Kidney (tissue), 22 donors: ENCODE measurements at places on chromosomes 6 and 20. TPM values are rescaled to one million over a fixed set of nuclear protein-coding genes. Genes with fewer than 3 reads are reported as not detected.

- peak overlapping the region; percentile 100 for H3K27ac ChIP-seq
- DNase-seq: peak; percentile 32
- H3K4me3 ChIP-seq: peak overlapping the region; percentile 97
- no peaks in the 10 kb centered on the region for H3K27me3 ChIP-seq
- H3K36me3 ChIP-seq: no peaks in the 10 kb centered on the region
Observed at GRCh38 chr6:32196682-32197616, 4.5 kb upstream of the GPSM3 start.

GRCh38 chr20:63377256-63377941, 16.2 kb upstream of the CHRNA4 start:
- no peak overlapping the region for H3K4me3 ChIP-seq
- no peaks in the 10 kb centered on the region for H3K36me3 ChIP-seq
- DNase-seq: no peak
- no peaks in the 10 kb centered on the region for H3K4me1 ChIP-seq

DNA sequence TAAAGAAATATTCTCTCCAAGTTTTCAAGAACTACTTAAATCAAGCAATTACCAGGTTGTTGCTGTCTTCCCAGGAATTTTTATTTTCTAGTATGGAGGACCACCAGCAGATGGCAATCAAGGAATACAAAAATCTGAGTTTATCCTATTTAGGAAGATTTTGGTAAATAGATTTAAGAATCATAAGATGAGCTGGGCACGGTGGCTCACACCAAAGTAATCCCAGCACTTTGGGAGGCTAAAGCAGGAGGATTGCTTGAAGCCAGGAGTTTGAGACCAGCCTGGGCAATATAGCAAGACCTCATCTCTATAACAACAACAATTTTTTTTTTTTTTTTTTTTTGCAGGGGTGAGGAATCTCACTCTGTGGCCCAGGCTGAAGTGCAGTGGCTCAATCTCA, 19.3 kb upstream of the SEC63 start:
- H3K4me1 ChIP-seq: no peaks in the 10 kb centered on the region
- no peak overlapping the region for H3K27ac ChIP-seq
- no peaks in the 10 kb centered on the region for H3K27me3 ChIP-seq
- H3K36me3 ChIP-seq: no peaks in the 10 kb centered on the region
- peak; percentile 54 for DNase-seq

DNA sequence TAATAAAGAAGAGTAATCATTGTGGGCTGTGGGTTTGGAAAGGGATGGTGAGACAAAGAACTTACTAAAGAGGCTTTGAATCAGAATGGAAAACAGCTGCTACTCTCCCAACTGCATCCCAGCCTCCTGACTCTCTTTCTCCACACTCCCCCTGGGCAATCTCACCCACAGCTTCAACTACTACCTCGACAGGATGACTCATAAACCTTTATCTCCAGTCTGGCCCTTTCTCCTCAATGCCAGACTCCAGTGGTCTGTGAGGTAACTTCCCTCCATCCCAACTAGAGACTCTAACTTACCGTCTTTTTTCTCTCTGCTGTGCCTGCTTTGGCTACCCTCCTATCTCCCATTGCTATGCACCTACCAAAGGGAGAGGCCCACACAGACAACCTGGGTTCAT, 135.3 kb upstream of the RREB1 start:
- DNase-seq: no peak
- no peaks in the 10 kb centered on the region for H3K27me3 ChIP-seq
- no peak overlapping the region for H3K4me3 ChIP-seq
- H3K4me1 ChIP-seq: no peaks in the 10 kb centered on the region
- H3K27ac ChIP-seq: no peak overlapping the region

DNA sequence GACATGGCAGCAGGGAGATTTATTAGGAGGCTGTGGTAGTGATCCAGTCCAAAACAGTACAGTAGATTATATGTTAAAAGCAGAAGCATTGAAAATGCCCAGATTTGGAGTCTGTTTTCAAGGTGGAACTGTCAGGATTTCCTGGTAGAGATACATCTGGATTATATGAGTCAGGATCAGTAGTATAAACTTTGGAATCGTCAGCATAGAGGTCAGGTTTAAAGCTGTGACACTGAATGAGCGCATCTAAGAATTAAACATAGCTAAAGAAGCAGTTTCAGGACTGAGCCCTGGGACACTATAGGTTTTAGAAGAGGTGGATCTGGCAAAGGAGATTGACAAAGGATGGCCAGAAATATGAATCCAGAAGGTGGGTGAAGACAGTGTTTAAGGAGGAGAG, 60.4 kb downstream of the RNF144B start:
- H3K27ac ChIP-seq: no peak overlapping the region
- no peaks in the 10 kb centered on the region for H3K36me3 ChIP-seq
- H3K27me3 ChIP-seq: no peaks in the 10 kb centered on the region
- no peak overlapping the region for H3K4me3 ChIP-seq

DNA sequence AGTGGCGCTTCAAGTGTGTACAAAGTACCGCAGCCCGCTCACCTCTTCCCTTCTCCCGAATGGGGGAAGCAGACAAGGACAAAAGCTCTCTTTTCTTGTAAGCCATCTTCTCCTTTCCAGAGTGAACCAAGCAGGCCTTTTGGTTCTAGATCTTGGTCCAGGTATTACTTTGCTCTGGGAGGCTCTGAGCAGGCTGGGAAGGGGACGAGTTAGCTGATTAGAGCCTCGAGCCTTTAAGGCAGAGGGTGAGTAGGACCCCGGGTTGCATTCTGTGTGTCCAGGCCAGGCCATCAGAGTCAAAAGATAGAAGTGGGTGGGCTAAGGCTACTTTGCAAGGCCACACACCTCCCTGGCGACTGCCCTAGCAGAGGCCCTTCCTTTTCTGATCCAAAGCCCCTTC, 57.6 kb downstream of the GTF2H5 start:
- H3K27ac ChIP-seq: no peak overlapping the region
- DNase-seq: no peak
- H3K4me1 ChIP-seq: no peaks in the 10 kb centered on the region
- no peak overlapping the region for H3K4me3 ChIP-seq
- no peaks in the 10 kb centered on the region for H3K36me3 ChIP-seq
- no peaks in the 10 kb centered on the region for H3K27me3 ChIP-seq

DNA sequence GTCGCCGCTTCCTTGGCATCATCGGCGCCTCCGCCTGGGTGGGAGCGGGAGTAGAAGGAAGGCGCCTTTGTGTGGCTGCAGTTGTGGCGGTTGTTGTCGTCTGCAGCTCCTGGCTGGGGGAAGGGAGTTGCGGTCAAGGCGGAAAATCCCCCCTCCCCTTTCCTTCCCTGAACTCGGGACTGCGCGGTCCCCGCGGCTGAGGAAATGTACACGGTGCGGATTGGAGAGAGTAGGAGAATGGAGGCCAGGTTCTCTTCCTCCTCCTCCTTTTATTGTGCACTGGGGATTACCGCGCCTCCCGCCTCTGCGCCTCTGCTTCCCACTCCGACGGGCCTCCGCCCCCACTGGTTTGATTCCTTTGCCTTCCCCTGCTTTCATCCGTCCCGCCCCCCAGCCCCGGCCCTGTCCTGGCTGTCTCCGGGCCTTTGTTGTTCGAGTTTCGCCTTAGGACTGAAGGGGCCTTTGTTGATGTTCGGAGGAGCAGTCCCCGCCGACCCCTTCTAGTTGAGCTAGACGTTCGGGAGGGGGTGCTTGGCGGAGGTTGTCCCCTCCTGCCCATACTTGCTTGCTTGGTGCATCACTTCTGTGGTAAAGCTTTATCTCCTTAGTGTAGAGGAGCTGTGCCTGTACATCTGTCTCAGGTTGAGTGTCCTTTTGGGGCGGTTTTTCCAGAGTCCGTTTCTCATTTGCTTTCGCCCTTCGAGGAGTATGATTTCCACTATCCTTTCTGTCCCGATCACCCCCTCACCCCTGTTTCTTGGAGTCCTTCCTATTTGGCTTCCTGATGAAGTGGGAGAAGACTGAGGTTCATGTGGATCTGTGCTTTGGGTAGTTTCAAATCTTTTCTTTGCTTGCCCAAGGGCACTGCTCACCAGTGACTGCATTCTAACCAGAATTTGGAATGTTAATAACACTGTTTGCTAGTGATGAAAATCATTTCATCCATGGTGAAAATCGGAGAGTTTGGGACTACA, 764 bp downstream of the ZNF292 start:
- peak; percentile 88 for DNase-seq
- H3K4me3 ChIP-seq: peak overlapping the region; percentile 86
- no peaks in the 10 kb centered on the region for H3K36me3 ChIP-seq
- H3K4me1 ChIP-seq: peaks cover 5% of the 10 kb centered on the region
- peak overlapping the region; percentile 97 for H3K27ac ChIP-seq

DNA sequence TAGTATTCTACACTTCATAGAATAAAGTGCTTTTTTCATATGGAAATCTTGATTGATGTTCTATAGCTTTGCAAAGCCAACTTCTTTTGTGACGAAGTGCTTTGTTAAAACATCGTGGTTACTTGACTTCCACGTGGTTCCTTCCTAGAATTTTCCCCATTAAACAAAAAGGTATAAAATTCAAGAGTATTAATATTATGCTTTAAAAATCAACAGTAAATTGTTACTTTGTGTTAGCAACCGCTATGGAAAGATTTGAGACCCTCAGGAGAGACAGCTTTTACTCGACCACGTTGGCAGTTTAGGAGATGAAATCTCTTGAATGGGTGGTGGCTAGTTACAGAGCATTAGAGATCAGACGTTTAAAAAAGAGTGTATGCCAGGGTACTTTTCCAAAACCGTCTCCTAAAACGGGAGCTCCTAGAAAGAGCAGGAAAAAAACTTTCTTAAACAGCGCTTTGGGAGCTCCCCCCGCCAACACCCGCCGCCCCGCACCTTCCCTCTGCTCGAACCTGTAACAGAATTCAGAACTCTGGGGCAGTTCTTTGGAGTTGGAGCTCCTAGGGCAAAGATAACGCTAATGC, 920 bp downstream of the GJA1 start:
- H3K4me1 ChIP-seq: no peaks in the 10 kb centered on the region
- peak overlapping the region; percentile 56 for H3K4me3 ChIP-seq
- DNase-seq: peak; percentile 38
- no peaks in the 10 kb centered on the region for H3K27me3 ChIP-seq
- peak overlapping the region; percentile 73 for H3K27ac ChIP-seq

DNA sequence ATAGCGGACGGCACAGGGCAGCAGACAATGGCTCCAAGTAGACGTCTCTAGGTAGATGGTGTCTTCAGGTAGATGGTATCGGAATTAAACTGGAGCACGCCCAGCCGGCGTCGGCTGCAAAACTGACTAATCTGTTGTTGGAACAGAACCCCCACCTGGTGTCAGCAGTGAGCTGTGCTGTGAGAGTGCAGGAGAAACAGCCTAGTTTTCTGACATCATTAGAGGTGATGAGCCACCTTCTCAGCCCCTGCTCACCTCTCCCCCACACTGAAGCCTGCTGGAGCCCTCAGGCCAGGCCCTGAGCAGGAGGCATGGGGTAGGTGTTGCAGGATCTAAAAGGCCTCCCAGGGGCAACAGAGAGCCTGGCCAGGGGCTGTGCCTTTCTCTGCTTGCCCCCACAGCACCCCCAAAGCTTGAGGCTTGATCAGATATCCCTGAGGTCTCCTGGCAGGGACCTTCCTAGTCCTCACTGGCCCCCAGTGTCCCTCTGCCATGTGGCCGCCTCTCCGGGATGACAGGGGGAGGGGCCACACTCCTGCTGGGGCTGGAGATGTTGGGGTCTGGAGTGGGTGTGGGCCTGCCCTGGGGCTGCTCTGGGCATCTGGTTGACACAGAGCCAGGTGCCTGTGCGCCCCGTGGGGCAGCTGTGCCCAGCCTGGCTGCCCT, 6.9 kb upstream of the HELZ2 start:
- H3K4me3 ChIP-seq: no peak overlapping the region
- H3K27ac ChIP-seq: no peak overlapping the region
- peak; percentile 63 for DNase-seq

GRCh38 chr6:157885876-157886275, 62.8 kb downstream of the SNX9 start:
- no peak overlapping the region for H3K4me3 ChIP-seq
- H3K27ac ChIP-seq: no peak overlapping the region
- no peak for DNase-seq
- no peaks in the 10 kb centered on the region for H3K27me3 ChIP-seq

DNA sequence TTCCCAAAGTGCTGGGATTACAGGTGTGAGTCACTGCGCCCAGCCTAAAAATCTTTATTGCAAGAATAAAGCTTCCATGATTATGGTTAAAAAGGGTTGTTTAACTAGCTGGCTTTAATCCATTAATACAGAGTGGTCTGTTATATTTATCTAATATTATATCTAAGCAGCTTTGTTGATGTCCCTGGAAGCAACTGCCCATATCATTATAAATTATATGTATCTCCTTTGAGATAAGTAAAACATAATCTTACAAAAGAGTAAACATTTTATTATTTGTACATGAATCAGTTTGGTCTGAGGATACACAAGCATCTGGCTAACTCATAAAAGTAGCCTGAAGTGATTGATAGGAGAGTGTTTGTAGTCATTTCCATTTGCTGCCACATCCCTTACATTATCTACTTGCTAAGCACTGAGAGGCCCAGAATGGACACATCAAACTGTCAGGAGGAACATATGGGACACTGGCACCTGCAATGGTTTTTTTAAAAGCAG, 46.9 kb downstream of the TRAF3IP2 start:
- peaks cover 20% of the 10 kb centered on the region for H3K36me3 ChIP-seq
- H3K27ac ChIP-seq: no peak overlapping the region
- no peak overlapping the region for H3K4me3 ChIP-seq
- H3K4me1 ChIP-seq: peaks cover 6% of the 10 kb centered on the region
- no peak for DNase-seq
- H3K27me3 ChIP-seq: no peaks in the 10 kb centered on the region

- H3K36me3 ChIP-seq: no peaks in the 10 kb centered on the region
- no peak for DNase-seq
- no peak overlapping the region for H3K27ac ChIP-seq
- no peaks in the 10 kb centered on the region for H3K27me3 ChIP-seq
Observed at GRCh38 chr20:20953738-20954618, 152.2 kb downstream of the LINC00237 start.

GRCh38 chr20:57514273-57514751, 10.6 kb downstream of the CTCFL start:
- DNase-seq: peak; percentile 76
- H3K4me1 ChIP-seq: no peaks in the 10 kb centered on the region
- no peaks in the 10 kb centered on the region for H3K36me3 ChIP-seq
- no peak overlapping the region for H3K4me3 ChIP-seq
- no peaks in the 10 kb centered on the region for H3K27me3 ChIP-seq
- no peak overlapping the region for H3K27ac ChIP-seq

GRCh38 chr20:44704551-44704971, 10.6 kb upstream of the CCN5 start:
- H3K4me3 ChIP-seq: no peak overlapping the region
- no peaks in the 10 kb centered on the region for H3K27me3 ChIP-seq
- H3K27ac ChIP-seq: no peak overlapping the region
- peaks cover 12% of the 10 kb centered on the region for H3K4me1 ChIP-seq
- DNase-seq: no peak

GRCh38 chr6:87282743-87283142, 39.6 kb upstream of the SMIM8 start:
- no peaks in the 10 kb centered on the region for H3K27me3 ChIP-seq
- H3K36me3 ChIP-seq: no peaks in the 10 kb centered on the region
- no peak overlapping the region for H3K4me3 ChIP-seq
- H3K27ac ChIP-seq: no peak overlapping the region
- no peak for DNase-seq

- no peaks in the 10 kb centered on the region for H3K27me3 ChIP-seq
- H3K4me1 ChIP-seq: no peaks in the 10 kb centered on the region
- no peaks in the 10 kb centered on the region for H3K36me3 ChIP-seq
- no peak overlapping the region for H3K27ac ChIP-seq
Observed at GRCh38 chr6:131381052-131381708, 191.8 kb upstream of the ARG1 start.

PPIL6 gene
- 8.4 TPM for total RNA-seq

DAAM2 gene
- 19.8 TPM for total RNA-seq

RAMACL gene
- 1.9 TPM for total RNA-seq

PRR18 gene
- total RNA-seq: 0.19 TPM
